Vagina (tissue), 2 donors: ENCODE measurements at places on chromosomes 16 and 17.

- DNase-seq: no peak
- no peak overlapping the region for H3K4me3 ChIP-seq
Measured at GRCh38 chr17:19287651-19288050, 50.5 kb downstream of the EPN2 start.

- no peaks in the 10 kb centered on the region for H3K36me3 ChIP-seq
- no peak overlapping the region for H3K27ac ChIP-seq
- H3K4me1 ChIP-seq: no peaks in the 10 kb centered on the region
- no peak for DNase-seq
- no peaks in the 10 kb centered on the region for H3K27me3 ChIP-seq
- H3K4me3 ChIP-seq: no peak overlapping the region
Measured at GRCh38 chr16:85948616-85949265, 49.8 kb downstream of the IRF8 start.

- no peaks in the 10 kb centered on the region for H3K36me3 ChIP-seq
- no peak for DNase-seq
- H3K27me3 ChIP-seq: no peaks in the 10 kb centered on the region
Measured at GRCh38 chr16:11263737-11264136, 5.4 kb downstream of the TNP2 start.

DNA sequence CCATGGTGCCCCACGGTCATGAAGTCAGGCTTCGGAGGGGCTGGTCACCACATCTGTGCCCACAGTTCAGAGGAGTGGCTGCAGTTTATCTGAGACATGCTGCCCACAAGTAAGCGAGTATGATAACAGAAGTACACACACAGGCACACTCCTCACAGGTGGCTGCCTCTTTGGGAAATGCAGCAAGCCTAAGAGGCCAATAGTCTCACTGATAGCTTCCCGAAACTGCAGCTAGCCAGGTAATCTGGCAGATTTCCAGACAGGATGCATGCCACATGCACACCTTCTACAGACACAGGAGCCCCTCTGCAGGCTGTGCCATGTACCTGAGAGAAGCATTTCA is 12.6 kb upstream of the GFOD2 start:
- no peak for DNase-seq
- H3K4me3 ChIP-seq: no peak overlapping the region
- no peaks in the 10 kb centered on the region for H3K4me1 ChIP-seq
- H3K36me3 ChIP-seq: peaks cover 55% of the 10 kb centered on the region
- no peaks in the 10 kb centered on the region for H3K27me3 ChIP-seq
- H3K27ac ChIP-seq: no peak overlapping the region

- H3K27ac ChIP-seq: no peak overlapping the region
- H3K4me1 ChIP-seq: peaks cover 8% of the 10 kb centered on the region
Measured at GRCh38 chr17:33990943-33991706, 264.0 kb upstream of the CCL2 start.

DNA sequence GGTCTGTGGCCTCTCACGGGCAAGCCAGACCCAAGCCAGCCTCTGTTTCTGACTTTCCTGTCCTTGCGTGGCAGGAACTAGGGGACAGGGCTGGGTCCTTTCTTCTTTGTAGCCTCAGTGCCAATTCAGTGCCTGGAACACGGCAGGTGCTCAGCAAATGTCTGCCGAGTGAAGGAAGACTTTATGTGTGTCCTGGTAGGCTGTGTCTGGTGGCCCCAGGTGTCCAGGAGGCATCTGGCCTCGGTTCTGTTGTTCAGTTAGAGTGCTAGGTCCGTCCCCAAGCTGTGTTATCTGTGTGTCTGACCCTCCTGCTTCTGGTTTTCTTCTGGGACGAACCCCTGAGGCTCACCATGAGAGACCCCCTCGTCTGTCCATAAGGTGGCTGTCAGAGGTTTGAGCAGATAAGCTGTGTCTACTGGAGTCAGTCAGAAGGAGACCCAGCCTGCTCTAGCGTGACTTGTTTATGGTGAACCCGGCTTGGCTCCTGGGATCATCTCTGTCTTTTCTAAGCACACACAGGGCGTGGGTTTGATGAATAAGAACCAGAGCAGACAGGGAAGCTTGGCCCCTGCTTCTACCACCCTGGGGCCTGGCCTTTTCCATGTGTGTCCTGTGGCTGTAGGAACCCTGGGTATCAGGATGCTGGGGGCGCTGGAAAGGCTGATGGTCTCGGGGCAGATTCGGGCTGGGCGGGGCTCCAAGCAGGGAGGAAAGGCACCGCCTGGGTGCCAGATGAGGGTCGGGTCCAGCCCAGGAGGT is 39.3 kb downstream of the ENGASE start:
- H3K27me3 ChIP-seq: no peaks in the 10 kb centered on the region
- no peak overlapping the region for H3K4me3 ChIP-seq
- H3K4me1 ChIP-seq: peaks cover 18% of the 10 kb centered on the region
- H3K27ac ChIP-seq: no peak overlapping the region
- no peak for DNase-seq

DNA sequence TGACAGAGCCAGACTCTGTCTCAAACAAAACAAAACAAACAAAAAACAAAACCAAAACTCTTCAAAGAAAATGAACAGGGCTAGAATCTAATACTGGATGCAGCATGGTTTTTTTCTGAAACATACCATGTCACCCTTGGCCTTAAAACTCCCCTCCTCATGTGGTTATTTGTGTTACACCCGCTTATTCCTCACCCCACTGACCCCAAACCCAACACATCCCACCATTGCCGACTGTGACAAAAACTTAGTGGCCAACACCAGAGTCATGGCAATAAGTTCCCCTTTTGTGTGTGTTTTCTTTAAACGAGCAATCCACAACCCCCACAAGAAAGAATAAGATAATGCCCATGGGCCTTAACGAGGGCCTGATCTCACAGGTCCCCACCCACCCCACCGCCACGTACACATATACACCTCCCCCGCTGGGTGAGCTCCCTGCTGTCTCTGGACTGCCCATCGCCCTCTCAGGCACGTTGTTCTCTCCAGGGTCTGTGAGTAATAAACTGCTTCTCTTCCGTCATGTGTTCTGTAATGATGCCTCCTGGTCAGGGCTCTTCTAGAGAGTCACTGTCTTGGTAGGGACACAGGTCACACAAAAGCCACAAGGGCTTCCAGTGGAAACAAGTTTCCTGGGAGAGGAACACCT is 16.8 kb upstream of the ENGASE start:
- no peak overlapping the region for H3K27ac ChIP-seq
- H3K27me3 ChIP-seq: no peaks in the 10 kb centered on the region
- DNase-seq: no peak
- no peaks in the 10 kb centered on the region for H3K4me1 ChIP-seq

GRCh38 chr16:1468426-1468810 is 6.4 kb downstream of the CLCN7 start:
- no peak overlapping the region for H3K4me3 ChIP-seq
- H3K4me1 ChIP-seq: peaks cover 15% of the 10 kb centered on the region
- H3K27me3 ChIP-seq: no peaks in the 10 kb centered on the region
- H3K27ac ChIP-seq: no peak overlapping the region
- H3K36me3 ChIP-seq: peaks cover 7% of the 10 kb centered on the region

- peak overlapping the region; percentile 81 for H3K27ac ChIP-seq
- H3K4me1 ChIP-seq: peaks cover 54% of the 10 kb centered on the region
- peak overlapping the region; percentile 49 for H3K4me3 ChIP-seq
Measured at GRCh38 chr17:7435676-7436555, 681 bp downstream of the TMEM102 start.

GRCh38 chr16:86324320-86324719 is 186.0 kb upstream of the FOXF1 start:
- H3K27me3 ChIP-seq: no peaks in the 10 kb centered on the region
- H3K36me3 ChIP-seq: no peaks in the 10 kb centered on the region
- H3K27ac ChIP-seq: no peak overlapping the region
